ENCODE measurements at places on chromosomes 16 and 17.

- DNase-seq, result no peak
Measured at GRCh38 chr16:89014403-89015230, 37.6 kb upstream of the CBFA2T3 start.

DNA sequence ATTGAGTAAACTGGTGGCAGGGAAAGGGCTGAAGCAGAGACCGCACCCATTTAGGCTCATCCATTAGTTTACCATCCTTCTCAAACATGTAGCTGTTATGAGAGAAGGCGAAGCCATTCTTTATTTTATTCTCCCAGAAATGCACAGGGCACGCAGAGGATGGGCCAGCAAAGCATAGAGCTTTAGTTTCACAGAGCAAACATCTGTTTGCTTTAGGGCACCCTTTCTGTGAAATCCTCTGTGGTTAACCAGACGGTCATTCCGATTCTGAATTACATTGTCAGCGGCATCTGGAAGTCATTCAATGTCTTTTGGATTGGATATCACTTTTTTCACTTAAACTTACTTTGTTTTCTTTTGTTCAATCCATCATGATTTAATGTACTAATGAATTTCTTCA, 96.0 kb downstream of the TOX3 start:
- DNase-seq, result no peak

DNA sequence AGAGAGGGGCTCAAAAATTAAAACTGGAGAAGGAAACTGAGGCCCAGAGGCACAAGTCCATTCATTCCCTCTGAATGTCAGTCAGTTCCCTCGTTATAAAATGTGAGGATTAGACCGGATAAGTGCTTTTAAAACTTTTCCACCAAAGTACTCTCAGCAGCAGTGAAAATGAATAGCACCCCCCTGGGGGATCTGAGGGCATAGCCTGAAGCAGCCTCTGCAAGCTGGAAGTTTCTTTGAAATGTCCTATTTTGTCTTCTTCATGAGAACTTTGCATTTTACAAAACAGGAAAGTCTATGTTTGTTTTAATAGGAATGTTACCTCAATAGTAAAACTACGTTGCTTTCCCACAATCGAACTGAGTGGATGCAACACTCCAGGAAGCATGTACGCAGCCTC, 273.0 kb downstream of the CEP112 start:
- no peak for DNase-seq

DNA sequence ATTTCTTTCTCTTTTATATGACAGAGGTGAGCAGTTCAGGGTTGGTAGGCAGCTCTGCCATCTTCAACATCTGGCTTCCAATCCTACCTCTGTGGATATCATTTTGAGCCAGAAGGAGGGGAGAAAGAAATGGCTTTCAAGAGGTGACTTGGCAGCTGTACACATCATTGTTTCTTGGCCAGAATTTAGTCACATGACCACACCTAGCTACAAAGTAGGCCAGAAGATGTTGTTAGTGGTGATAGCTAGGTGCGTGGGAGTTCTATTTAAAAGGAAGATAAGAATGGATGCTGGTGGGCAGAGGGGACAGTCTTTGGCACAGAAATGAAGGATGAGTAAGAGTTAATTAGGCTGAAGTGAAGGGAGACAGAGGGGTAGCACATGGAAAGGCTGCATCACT, 29.2 kb upstream of the MPHOSPH6 start:
- DNase-seq, result no peak

- DNase-seq, result peak; percentile 83
Measured at GRCh38 chr16:15644267-15644961, 1.5 kb upstream of the MARF1 start.

DNA sequence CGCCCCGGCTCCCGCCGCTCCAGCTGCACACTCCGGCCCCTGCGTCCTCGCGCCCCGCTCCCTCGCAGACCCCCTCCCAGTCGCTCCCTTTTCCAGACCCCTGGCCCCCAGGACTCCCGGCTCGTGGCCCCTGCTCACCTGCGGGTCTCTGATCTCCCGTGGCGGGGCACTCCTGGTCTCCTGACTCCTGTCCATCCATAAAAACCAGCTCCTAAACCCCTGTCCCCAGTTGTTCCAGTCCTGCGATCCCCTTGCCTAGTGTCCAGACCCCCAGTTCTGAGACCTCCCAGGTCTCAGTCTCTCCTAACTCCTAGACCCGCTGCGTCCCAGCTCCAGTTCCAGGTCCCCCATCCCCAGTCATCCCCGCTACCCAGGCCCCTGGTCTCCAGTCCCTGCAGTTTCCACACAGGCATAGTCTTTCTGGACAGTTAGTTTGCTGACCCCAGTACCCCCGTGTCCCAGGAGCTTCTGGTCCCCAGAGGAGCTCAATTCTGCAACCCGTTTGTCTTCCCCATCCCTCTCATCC, 379 bp downstream of the SNX29 start:
- peak; percentile 23 for DNase-seq

DNA sequence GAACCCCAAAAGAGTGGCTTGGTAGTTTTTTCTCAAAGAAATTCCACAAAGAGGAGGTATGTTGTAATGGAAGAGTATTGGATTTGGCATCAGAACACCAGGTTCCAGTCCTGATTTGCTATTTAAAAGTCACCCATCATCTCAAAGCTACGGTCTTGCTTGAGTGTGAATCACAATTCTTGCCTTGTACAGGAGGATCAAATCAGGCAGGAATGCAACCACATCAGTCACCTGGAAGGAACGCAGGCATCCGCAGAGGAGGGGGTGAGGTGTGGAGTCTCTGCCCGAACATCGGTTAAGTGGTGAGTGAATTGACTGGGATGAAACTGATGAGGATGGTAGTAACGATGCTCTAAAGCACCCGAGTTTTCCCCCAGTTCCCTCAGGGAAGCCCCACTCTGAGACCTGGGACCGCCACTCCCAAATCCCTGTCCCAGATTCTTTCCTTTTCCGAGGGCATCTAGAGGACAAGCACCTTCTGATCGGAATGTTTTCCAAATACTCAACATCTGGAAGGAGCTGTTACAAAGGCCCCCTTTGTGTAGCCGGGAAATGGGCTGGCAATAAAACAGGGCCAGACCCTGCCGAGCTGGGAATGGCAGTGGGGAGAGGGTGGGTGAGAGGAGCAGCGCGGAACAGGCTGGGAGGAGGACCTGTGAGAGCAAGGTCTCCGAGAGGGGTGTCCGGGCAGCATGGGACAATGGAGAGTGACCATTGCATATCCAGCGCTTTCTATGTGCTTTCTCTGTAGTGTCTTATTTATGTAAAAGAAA, 469.6 kb downstream of the SLC39A11 start:
- peak; percentile 95 for DNase-seq

DNA sequence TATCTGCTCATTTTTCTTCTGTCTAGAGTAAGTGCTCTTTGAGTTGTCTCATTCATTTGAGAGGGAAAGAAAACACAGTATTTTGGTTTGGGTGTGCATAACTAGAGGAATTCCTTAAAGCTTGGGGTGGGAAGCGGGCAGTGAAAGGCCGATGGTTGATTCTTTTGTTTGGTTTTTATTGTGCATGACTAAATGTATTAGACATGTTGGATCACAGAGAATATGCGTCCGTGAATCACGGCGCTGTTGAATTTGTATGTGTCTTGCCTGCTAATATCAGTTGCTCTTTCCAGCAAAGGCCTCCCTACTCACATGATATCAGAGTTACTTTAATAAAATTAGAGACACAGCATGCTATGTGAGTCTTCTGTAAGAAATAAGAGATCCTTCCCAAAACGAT, 180.0 kb downstream of the CHD9NB start:
- DNase-seq, result no peak

GRCh38 chr17:80294210-80294609, 33.6 kb downstream of the RNF213 start:
- DNase-seq, result no peak

DNA sequence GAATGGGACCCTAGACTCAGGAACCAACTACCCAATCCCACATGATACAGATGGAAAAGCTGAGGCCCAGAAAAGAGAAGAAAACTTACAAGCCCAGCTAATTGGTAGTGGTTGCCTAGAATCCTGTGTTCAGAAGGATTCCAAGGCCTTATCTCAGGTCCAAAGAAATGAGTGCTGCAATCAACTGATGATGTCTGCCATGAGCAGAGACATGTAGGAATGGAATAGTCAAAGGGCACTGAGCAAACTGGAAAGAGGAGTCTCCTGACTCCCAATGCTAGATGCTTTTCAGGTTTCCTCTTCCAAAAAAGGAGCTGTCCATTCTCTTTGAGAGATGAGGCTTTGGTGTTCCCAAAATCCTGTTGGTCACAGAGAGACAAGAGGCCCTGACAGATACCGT, 210.6 kb downstream of the ZNF423 start:
- no peak for DNase-seq

DNA sequence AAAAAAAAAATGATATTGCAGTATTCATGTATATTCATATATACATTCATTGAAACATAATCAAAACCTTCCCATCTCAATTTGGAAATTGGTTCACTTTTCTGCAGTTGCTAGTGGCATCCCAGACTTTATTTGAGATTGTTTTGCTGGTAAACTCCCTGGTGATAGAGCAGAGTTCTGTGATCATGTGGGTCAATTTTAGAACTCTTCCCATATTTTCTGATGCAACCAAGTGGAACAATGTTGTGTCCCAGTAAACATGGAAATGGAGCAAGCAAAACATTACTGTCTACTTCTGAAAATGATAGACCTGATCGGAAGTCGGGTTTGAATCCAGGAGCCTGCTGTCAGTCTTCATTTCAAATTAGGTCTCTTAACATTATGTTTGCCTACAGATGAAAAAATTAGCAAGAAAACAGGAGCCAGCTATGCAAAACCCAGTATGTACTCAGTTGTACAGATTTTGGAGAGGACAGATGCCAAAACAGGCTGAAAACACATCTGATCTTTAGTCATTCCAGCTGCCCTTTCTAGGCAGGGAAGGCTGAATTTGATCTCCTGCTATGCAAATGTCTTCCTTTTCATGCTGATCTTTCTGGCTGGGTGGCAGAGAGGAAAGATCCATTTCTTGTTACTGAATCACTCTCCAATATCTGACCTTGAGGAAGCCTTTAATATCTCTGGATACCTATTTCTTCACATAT, 786.6 kb upstream of the SOX9 start:
- DNase-seq, result no peak

DNA sequence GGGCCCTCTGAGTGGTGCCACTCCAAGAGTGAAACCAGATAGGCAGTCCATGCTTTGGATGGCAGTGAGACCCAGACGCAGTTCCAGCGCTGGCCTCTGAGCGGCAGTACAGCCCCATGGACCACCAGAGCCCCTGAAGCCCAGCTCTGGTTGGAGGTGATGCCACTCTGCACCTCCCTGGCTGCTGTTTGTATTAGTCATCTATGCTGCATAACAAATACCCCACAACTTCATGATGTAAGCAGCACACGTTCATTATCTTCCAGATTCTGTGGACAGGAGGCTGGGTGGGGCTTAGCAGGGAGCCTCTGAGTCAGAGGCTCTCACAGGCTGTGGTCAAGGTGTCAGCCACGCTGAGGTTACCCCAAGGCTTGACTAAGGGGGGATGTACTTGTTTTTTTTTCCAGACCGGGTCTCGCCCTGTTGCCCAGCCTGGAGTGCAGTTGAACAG, 5.1 kb upstream of the NME4 start:
- no peak for DNase-seq

DNA sequence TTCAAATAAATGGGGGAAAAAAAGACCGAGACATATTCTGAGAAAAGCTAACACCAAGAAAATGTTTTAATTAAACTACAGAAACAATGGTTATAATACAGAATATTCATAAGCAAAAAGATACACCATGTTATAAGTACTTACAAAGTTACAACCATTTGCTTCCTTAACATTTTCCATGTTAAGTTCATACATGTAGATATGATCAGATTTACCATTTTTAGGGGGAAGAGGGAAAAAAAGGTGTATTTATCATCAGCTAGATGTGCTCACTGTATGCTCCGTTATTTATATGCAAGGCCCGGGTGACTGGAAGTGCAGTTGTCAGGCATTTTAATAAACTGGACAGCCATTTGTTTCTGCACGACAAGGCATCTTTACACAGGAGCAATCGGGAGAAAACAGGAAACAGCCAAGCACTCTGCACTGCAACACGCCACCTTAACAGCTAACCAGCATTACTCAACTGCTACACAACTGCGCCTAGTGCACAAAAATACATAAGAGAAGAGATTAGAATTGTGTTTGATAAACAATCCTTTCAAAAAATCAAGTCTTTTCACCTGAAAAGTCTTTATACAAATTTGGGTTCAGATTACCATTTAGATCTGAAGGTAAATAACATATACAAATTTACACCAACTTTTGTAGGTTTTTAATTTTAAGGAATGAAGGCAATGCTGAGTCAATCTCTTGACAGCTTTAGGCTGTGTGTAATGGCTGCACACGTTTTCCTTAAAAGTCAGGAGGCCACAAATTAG, 2.9 kb downstream of the SRSF2 start:
- DNase-seq, result no peak

DNA sequence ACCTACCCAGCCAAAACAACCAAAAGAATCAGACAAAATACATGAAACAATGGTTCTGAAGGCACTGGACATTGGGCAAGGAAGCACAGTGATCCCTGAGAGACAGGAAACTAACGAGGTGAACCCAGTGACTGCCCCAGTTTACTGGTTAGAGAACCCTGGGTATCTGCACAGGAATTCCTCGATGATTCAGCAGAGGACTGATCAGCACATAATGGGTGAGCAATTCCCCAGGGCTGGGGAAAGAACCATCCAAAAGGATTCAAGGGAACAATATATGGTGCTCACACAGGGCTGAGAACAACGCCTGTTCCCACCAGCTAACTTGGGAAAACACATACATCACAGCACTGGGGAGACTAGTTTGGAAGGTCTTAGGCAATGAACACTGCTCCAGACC, 167.2 kb downstream of the PARN start:
- peak; percentile 14 for DNase-seq

DNA sequence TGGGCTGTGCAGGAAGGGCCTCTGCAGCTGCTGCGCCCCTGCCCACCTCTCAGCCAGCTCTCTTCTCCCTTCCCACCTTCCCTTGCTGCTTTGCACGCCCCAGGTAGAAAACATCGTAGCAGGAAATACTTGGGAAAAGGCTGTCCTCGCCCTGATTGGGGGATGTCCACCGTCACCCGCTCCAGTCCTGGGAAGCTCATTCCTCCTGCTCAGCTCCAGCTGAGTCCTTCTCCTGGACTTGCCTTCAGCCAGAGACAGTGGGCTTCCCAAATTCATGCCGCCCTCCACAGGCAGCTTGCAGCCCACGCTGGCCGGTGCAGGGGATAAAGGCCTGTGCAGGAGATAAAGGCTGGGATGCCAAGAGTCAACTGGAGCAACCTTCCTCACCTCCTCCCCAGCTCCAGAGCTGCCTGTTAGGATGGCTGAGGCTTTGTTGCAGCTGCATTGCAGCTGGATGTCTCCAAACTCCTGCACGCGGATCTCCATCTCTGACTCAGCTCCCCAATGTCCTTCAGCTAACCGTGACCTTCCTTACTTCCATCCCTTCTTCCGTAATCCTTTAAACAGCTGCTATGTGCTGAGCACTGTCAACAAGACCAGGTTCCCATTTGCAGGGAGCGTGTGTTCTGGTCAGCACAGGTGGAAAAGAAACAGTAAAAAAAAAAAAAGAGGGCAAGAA, 402.0 kb upstream of the TNRC6C start:
- DNase-seq, result no peak

Data from RWPE1 (cell line).